Activated T-helper 9 cell treated with anti-CD3 and anti-CD28 coated beads, Interleukin-2, amount 50 U/mL, for 16 hours (primary cell): ENCODE measurements at places on chromosomes 13 and 19.

DNA sequence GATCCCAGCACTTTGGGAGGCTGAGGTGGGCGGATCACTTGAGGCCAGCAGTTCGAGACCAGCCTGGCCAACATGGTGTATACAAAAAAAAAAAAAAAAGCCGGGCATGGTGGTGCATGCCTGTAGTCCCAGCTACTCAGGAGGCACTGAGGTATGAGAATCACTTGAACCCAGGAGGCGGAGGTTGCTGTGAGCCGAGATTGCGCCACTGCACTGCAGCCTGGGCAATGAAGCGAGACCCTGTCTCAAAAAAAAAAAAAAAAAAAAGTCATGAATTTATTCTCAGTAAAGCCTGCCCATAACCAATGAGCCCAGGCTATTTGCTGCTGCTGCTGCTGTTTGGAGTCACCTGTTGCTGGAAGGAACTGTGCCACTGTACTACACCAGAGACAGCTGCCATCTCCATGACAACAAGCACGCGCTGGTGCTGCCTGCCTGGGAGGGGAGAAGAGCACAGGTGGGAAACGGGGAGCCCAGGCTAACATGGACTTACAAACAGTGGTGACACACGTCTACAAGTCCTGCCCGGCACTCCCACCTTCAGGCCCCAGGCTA, 11.3 kb downstream of the ZFR2 start:
- DNase-seq: no peak

GRCh38 chr13:42794577-42795275, 13.3 kb downstream of the FAM216B start:
- DNase-seq: no peak

DNA sequence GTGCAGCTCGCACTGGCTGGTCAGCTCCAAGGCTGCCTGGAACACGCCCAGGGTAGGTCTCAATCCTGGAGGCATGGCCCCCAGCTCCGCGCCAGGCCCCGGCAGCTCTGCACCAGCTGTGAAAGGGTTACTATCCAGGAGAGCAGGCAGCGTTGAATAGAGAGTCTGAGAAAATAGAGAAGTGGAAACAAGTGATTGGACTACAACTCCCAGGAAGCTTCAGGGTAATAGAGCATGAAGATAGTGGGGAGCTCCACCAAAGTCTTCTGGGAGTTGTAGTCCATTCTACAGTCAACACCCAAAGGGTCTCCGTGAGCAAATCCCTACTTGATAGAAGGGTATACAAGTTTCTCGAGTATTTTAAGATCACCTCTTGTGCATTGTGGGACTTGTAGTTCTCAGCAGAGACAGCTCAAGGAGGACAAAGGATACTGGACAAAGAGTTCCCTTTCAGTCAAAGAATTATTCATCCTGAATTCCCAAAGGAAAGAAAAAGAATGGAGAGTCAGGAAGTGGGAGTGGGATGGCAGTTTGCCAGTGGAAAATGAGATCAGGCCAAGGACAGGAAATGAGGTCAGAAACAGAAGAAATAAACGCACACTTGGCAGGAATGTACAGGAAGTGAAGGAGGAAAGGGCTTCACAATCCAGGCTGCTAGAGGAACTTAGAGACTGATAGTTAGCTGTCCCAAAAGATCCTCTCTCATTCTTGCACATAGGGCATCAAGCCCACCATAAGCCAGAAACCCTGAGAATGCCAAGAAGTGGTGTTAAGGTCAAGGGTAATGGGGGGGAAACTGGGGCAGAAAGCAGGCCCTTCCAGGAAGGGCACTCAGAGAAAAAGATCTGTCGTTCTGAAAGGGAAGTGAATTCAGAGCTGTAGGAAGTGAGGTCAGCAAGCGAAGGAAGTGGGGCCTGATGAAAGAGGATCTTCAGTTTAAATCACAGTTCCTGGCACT, 5.5 kb upstream of the MAMSTR start:
- no peak for DNase-seq

- DNase-seq: no peak
These were observed 54.6 kb downstream of the OR10H4 start for GRCh38 chr19:16003391-16003790.

GRCh38 chr19:14505488-14506239, 9.7 kb upstream of the GIPC1 start:
- peak; percentile 67 for DNase-seq

DNA sequence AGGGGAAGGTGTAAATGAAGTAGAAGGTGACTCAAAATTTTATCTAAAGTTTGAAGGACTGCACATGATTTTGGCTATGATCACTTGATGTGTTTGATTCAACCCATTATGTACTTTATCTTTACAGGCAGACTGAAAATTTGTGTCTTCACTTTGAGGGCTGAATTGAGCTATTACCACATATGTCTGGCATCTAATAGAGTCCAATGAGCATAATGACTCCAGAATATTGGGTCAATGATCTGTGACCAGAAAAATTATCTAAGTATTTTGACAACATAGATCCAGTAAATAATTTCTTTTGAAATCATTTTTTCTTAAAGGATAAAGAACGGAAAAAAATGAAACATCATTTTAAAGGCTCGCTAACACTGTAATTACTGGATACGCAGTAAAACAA, 2810.0 kb downstream of the PCDH9 start:
- DNase-seq: no peak

DNA sequence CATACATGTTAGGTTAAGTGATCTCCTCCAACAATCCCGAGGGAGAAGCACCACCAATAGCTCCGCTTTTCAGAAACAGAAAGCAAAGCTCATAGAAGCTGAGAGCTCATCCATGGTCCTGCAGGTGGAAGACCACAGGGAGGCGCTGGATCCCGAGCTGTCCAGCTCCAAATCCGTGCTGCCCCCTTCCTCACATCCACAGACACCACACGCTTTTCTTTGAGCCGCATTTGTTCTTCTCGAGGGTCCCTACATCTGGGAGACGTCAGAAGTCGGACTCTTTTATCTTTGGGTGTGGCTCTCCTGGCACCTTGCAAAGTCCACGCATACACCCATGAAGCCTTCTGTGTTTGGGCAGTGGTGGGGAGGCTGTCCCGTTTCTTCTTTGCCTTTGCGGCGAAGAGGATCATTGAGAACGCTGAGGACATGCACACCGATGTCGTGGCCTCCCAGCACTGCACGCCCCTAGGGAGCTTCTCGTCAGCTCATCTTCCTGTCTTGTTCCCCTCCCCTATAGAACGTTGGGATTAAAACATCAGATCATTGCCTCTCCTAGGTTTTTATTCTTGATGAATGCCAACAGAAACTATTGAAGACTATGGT, 184.8 kb downstream of the TEX29 start:
- DNase-seq: no peak

DNA sequence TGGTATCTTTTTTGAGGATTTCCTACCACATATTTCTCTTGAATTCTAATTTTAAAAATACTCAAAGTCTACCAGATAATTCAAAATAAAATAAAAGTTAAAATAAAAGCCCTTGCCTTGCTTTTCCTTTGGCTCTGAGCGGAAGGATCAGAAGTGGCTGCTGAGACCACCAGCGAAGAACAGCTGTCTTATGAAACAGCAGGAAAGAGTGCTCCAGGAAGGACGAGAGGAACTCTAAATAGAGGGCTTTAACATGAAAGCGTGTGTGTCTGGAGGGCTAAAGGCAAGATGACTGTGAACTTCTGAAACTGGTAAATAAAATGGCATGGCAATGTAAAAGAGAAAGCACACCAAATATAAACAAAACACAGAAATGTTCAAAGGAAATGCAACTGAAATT, 521.5 kb upstream of the SPRY2 start:
- DNase-seq: no peak

DNA sequence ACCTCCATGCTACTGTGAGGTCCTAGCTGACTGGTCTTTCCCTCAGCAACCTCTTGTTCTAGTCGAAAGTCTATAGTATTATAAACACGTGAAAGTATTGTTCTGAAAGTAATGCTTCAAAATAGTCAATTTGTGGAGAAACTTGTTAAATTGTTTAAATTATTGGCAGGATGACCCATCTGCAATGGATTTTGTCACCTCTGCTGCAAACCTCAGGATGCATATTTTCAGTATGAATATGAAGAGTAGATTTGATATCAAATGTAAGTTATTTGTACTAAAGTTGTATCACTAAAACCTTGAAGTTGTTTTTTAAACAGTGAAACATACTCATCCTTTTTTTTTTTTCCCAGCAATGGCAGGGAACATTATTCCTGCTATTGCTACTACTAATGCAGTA, 25.9 kb downstream of the UBA2 start:
- DNase-seq: no peak

- no peak for DNase-seq
These were observed 2.8 kb downstream of the DNAJC3 start for GRCh38 chr13:95679722-95680121.

DNA sequence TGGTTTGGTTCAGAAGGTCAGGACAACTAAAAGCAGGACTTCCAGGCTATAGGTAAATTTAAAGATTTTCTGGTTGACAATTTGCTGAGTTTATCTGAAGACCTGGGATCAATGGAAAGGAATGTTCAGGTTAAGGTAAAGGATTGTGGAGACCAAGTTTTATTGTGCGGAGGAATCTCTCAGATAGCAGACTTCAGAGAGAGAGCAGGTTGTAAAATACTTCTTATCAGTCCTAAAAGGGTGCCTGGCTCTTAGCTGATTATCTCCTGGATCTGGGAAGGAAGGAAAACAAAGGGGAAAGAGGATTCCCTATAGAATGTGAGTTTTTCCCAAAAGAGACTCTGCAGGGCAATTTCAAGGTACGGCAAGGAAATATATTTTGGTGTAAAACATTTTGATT, 851.5 kb downstream of the DACH1 start:
- DNase-seq: no peak

DNA sequence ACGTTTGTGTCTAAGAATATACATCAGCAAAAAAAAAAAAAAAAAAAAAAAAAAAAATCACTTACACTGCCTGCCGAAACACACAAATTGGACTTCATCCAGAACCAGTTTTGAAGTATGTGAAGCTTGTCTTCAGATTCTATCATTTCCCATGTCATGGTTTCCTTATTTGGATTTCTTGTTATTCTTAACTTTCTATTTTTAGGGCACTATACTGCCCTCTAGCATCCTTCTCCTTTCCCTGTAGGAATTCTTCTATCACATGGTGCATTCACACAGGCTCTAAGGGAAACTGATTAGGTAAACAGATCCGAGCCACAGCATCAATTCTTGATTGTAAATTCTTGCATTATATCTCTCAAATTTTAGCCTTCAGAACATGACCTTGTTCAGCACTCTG, 1507.5 kb downstream of the OLFM4 start:
- DNase-seq: no peak

GRCh38 chr13:28355046-28355821, 139.7 kb downstream of the FLT1 start:
- DNase-seq: no peak

DNA sequence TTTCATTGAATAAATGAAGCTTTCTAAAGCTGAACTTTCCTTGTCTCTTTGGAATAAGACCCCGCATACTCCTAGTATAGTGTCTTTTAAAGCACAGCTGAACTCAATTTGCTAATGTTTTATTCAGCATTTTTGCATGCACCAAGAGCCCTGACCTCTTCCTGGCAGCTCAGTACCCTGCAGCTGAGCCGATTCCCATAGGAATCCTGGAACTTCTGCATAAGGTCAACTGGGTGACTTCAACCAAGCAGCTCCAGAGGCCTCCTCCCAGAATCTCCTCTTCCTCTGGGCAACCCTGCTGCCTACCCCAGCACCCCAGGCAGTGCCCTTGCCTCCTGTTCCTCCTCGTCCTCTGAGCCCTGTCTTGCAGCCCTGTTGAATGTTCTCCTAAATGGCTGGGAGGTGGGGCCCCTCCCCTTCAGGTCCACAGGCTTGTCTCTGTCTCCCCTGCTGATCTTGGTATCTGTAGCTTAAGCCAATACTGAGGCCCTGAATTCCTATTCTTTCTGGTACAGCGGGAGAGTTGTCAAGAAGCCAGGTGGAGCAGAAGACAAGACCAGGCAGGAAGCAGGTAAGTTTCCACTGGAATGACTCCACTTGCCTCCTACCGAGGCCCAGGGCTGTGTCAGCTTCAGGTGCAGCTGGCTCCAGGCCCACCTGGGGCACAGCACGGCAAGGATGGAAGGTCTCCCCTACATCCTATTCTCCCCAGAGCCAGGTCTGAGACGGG, 23.6 kb upstream of the CCDC124 start:
- DNase-seq: no peak

DNA sequence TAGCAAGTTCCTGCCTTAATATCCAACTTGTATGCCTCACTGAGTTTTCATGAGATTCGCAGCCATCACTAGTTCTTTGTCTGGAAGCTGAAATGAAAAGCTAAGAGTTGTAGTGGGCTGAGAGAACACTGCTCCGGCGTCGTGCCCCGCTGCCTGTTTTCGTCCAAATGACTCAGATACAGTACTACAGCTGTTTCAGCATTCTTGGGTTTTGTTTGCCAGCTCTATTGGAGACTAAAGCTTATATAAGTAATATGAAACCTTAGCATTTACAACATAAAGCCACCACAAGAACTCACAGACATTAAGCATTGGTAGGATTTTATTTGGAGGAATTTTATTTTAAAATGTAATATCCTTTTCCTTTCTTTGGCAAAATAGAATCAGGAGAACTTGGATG, 299.7 kb downstream of the DLEU7 start:
- DNase-seq: no peak

- DNase-seq: no peak
These were observed 857.8 kb downstream of the DIAPH3 start for GRCh38 chr13:59305896-59306295.

DNA sequence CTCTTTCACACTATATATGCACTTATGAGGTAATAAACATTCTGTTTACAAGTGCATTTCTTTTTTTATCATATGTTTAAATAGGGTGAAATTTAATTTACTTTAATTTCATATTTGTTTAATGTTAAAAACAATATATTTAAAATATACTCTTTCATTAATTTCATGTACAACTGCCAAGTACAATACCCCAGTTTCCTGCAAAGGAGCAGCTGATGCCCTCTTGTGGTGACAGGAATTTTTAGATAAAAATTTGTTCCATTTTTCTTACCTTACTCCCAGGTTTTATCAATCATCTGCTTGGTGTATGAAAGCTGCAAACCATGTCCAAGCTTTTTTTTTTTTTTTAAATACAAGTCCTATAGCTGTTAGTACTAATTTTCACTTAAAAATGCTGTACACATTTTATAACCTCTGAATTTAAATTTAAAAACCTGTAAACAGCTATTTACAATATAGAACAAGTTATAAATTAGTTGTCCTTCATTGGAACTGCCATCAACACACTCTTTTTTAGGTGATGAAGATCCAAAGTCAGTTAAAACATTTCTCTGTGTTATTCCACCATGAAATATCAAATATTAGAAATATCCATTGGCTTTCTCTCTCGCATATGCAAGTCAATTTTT, 4.9 kb downstream of the PCDH20 start:
- DNase-seq: no peak

DNA sequence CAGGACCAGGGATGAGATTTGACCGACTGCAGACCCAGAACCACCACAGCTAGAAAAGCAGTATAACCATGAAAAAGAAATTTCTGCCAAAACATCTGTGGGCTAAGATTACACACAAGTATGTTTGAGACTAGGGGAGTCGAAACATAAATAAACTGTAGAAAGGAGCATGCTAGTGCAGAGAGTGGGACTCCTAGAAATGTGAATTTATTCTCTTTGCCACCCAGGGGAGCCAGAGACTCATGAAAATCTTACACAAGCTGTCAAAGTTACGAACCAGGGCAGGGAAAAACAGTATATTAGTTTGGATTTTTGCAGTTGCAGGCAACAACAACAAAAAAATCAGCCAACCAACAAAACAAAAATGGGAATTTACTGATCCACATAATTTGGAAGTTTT, 12.3 kb upstream of the HSPH1 start:
- no peak for DNase-seq
